CD4-positive, alpha-beta memory T cell (primary cell): ENCODE measurements at places on chromosomes 5 and 9.

DNA sequence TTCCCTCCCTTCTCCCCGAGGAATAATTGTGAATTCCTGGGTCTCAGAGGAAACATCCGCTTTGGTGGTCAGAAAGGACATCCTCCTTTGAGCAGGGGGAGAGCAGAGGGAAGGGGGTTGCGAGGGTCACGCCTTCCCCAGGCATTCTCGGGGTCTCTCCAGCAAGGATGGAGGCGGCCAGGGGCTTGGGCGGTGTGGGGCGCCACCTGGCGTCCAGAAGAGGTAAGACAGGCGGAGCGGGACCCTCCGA is 129.1 kb downstream of the KCNIP1 start:
- DNase-seq = peak; percentile 40

- peak; percentile 88 for DNase-seq
These were observed 117.2 kb downstream of the RXRA start for GRCh38 chr9:134443174-134444037.

- no peak for DNase-seq
These were observed 1.0 kb upstream of the EFNA5 start for GRCh38 chr5:107671742-107672210.

DNA sequence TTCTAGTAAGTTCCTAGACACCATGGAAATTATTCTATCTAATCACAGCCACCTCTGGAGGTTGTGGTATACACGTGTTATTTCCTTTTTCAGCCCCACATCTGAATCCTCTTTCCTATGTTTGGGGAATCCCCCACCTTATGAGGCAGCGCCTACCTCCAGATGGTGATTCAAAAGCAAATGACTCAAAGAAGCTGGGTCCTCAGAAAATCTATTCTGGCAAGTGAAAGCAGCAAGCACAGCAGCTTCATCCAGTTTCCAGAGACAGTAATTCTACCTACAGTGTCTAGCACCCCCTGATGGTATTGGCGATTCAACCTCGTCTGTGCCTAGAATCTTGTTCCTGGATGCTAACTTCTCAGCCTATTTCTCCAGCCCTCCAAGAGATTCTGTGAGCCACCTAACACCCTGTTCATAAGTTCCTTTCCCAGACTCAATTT is 43.0 kb downstream of the STRBP start:
- peak; percentile 59 for DNase-seq

DNA sequence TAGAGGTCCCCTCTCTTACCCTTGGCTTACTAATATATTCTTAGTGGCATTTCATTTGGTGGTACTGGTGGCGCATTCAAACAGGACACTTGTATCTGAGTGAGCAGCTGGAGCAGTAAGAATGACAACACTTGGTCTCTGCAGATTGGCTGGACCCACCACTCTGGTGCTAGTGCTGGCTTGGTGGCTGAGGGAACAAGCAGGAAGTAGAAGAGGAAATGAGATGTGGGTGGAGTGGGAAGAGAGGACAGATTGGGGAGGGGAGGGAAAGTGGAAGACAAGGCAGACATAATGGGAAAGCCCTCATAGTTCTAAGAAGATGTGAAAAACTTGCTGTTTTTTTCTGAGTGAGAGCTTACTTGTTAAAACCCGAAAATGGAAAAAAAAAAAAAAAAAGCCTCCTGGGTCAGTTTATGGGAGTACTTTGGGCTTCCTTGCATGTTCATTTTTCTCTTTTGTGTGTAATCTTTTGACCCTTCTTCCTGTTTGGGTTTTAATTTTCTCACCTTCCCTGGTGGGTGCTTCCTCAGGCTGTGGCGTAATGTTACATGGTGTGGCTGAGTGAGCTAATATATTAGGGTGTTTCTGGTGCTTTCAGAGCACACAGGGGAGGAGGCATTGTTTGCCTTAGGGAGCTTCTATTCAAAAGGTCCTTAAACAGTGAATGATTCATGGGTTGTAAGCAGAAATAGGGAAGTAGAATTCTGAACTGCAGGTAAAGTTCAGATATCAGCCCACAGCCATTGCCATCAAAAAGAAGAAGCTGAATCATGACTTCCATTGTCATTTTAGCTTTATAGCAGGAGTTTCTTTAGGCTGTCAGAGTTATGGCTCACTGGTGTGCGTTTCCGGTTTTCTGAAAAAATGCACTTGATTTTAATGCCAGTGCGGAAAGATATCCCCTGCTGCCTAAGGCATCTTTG is 52.3 kb downstream of the TLE4 start:
- peak; percentile 67 for DNase-seq

GRCh38 chr9:90801973-90802322 is 329 bp downstream of the SYK start:
- DNase-seq = no peak

DNA sequence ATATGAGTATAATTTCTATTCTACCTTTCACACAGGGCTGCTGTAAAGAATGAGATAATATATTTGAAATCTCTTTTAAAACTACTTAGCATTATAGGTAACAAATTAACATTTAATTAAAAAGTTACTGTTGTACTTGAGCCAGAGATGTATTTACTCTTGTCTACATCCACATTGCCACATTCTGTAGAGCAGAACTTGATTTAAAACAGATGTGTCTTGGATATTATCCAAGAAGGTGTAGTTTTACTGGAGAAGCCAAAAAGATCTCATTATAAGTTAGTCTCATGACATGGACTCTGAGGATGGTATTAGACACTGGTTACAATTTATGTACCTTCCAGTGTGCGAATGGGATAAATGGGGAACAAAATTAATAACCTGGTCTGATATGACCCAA is 293.1 kb upstream of the CCNH start:
- no peak for DNase-seq

DNA sequence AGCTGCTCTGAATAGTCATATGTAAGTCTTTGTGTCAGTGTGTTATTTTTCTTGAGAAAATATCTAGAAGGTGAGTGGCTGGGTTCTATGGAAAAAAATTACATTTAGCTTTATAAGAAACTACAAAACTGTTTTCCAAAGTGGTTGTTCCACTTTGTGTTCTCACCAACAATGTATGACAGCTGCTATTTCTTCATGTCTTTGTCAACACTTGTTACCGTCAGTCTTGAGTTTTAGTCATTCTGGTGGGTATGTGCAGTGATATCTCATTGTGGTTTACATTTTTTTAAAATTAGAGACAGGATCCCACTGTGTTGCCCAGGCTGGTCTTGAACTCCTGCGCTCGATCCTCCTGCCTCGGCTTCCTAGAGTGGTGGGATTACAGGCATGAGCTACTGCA is 246.4 kb downstream of the PJA2 start:
- DNase-seq = no peak

- DNase-seq = no peak
These were observed 11.5 kb upstream of the PRRC1 start for GRCh38 chr5:127505905-127506304.

GRCh38 chr5:35248843-35249780 is 18.8 kb upstream of the PRLR start:
- DNase-seq = no peak

GRCh38 chr9:117535434-117535833 is 120.6 kb upstream of the ASTN2 start:
- DNase-seq = no peak

GRCh38 chr5:58972301-58972700 is 389.4 kb downstream of the RAB3C start:
- DNase-seq = no peak

DNA sequence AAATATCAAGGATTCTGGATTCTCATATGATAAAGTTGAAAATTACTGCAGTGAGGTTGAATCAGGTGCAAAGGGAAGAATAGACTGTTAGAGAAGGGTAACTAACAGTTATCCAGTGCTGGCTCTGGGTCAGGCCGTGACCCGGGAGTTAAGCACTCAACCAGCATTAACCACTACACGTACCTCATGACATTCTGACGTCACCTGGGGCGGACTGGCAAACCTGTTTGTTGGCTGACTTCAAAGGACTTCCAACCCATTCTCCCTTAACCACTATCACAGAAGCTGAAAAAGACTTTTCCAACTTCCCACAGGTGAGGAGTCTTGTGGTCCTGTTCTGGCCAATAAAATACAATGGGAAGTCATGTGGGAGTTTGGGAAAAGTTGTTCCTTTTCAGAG is 268.9 kb downstream of the ENC1 start:
- DNase-seq = no peak

DNA sequence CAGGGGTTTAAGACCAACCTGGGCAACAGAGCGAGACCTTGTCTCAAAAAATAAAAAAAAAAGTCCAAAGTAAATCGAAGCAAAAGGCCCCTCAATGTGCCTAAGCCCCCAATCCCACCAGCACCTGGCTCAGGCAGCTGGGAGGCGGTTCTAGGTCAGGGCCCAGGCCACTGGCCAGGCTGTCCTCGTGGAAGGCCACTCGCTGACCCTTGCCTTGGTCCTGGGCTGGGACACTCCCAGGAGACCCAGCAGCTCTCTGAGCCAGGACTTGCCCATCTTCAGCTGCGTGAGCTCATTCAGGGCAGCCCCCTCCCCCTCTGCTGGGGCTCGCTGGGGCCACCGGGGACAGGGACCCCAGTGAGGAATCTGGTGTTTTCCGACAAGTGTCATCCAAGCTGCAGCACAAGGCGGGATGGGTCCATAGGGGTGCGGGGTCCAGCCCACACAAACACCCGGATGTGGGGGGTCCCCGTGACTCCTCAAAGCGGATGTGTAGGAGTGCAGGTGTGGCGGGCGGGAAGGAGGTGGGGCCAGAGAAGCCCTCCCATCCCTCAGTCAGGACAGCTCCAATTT is 4.0 kb downstream of the AGPAT2 start:
- DNase-seq = no peak

DNA sequence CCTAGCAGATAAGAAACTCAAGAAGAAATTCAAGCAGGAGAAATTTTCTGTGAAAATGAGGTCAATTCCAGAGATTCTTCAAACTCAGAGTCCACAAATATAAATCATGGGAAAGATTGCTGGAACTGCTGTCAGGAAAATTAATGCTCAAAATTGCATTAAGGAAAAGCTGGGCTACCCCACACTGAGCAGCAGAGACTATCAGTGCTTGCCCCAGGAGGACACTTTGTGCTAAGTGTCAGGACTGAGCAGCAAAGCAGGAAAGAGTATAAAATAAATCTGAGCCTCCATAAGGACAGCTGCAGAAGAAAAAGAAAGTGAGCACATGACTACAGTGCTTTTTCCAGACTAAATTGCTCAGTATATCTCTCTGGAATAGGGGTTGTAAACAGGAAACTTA is 81.6 kb downstream of the RGS7BP start:
- DNase-seq = no peak
